Left ventricle myocardium superior (tissue), 1 donor: ENCODE measurements at places on chromosomes 4 and X.
A peak's percentile ranks its signal among the peaks of the same experiment; 100 is the strongest.

GRCh38 chrX:119468551-119469312 lies 488 bp downstream of the SLC25A5 start:
- peak; percentile 95 for DNase-seq

DNA sequence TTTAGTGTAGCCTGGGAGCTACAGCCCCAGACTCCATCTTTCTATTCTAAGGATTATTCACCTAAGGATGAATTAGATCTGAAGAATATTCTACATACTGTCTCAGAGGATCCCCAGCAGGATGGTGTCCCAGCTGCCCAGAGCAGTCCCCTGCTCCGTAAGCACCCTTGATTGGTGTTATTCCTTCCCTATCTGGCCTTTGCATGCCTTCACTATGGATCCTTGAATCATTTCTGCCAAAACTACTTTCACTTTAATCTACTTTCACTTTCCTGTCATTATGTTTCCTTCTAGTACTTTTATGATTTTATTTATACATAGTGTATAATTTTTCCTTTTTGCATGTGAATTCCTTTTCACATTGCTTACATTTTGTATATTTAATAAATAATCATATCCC lies 39.2 kb downstream of the ARHGAP24 start:
- no peak for DNase-seq

DNA sequence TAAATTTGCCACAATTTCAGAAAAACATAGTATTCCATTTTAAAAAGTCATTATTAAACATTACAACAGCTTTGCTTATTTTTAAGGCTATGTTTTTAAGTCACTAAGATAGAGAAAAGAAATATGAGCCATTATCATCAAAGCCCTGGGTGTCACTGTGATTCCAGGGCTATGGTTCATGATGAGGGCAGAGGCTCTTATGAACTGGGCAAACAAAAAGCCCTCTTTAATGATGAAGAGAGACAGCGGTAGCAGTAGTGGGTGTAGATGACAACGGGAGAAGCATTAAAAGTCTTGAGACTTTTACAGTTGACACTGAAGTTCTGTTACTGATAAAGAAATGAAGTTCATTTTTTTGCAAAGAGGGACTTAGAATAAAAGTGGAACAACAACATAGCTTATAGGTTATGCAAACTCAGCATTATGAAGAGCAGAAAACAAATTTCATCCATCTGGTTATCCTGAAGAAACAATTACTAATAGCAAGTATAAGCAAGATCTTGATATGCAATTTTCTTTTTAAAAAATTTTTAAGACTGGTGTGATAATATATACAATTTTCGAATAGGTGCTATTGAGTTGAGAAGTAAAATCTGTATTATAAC lies 202.7 kb upstream of the ETNPPL start:
- no peak for DNase-seq

DNA sequence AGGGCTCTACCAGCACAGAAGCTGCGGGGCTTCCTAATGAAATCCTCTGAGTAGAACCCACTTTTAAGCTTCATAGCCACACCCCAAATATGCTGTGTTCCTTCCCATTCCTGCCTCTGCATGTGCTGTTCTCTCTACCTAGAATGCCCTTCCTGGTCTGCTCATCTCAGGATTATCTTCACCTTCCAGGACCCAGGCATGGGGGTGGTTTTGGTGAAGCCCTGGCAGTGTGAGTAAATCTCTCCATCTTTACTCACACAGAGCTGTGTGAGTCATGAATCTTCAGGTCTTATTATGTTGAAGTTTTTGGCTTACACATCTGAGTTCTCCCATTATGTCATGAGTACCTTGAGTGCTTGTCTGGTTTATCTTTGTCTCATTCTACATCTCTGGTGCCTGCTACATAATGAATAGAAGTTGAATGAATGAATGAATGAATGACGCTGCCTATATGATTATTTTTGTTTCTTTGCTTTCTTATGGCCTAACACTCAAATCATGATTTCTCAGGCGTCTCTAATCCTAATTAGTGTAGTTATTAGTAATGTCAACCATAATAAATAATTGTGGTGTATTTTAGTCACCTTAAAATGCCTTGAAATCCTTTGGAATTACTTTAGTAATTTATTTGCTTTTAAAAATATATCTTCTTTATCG lies 41.9 kb downstream of the HADH start:
- DNase-seq = no peak

DNA sequence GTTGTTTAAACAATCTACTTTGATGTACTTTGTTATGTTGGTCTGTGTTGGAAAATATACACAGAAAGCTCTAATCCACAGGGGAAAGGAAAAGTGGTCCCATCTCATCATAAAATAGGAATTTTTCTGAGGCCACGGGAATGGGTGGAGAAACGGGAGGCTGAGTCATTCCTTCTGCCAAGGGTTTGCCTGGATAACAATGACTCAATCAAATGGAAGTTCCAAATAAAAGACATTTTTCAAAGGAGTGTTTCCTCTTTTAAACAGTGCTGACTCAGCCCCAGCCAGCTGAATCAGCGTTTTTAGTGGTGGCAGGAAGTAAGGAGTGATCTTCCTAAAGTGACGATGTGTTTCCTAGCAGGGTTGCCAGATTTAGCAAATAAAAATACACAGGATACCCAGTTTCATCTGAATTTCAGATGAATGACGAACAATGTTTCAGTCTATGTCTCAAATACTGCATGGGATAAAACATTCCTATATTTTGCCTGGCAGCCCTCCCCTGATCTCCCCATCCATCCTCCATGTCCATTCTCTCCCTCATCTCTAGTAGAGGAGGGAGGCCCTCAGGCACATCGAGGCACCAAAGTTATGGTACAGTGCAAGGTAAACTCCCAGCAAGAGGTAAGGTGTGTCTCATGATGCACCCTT lies 345.4 kb upstream of the GATB start:
- DNase-seq = peak; percentile 62

DNA sequence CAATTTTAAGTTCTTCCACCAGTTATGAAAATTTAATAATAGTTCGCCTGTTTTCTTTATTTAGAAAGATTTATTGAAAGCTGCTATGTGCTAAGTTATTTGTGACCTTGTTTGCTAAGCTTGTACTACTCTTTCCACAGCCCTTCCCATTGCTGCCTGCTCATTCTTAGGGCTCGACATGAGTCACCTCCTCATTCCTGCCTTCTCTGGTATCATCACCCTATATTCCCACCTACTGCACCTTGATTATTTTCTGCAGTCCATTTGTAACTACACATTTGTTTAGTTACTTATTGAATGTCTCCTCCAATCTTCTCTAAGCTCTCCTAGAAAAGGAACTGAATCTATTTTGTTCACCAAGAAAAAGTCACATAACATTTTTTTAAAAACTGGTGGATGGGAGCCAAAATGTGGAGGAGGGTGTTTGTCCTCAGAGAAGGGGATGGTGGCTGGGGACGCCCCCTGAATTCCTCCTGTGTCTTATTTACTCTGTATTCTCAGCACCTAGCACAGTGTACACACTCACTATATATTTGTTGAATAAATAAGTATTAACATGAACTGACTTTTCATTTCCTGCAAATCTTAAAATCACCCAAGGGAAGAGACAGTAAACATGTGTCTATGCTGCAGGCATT lies 3.7 kb upstream of the RAB9A start:
- no peak for DNase-seq

DNA sequence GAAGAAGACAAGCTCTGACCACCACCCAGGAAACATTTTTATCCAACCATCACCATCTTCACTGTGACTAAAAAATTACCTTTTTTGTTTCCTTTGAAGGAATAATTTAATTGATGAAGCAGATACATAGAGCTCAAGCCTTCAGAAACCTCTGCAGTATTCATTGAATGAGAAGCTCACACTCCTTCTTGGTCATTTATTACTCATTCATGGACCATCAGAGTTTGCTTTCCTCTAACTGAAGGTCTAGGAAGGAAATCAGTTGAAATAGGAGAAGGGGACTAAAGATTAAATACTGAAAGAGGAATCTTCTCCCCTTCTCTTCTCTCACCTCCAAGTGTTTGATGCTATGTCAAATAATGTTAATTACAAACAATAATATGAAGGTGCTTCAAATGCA lies 290.6 kb upstream of the KLF3 start:
- no peak for DNase-seq

GRCh38 chr4:81652069-81652478 lies 180.4 kb upstream of the RASGEF1B start:
- DNase-seq = no peak

- DNase-seq = no peak
Observed at GRCh38 chr4:7255488-7255881, 63.1 kb downstream of the SORCS2 start.

- DNase-seq = no peak
Observed at GRCh38 chrX:57282568-57282967, 3.9 kb upstream of the FAAH2 start.

- DNase-seq = no peak
Observed at GRCh38 chr4:108037884-108038283, 48.2 kb downstream of the HADH start.

DNA sequence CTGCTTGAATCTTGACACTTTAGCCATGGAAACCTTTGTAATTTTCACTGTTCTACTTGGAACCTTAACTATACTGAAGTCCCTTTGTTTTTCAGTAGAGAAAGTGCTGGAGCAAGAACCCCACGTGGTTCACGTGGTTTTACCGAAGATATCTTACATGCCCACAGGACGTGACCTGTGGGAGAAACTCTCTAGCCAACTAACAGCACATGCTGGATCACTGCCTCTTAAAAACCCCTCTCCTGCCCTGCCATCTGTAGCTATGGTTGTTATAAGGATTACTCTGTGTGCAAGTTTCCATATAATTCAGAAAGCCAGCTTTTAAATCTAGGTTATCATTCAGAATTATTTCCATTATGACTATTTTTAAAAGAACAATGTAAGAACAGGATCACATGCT lies 30.2 kb downstream of the SPANXD start:
- no peak for DNase-seq

GRCh38 chr4:6267573-6267972 lies 2.1 kb upstream of the WFS1 start:
- DNase-seq = no peak

- no peak for DNase-seq
Observed at GRCh38 chrX:29542152-29542551, 673.2 kb upstream of the MAGEB2 start.

- DNase-seq = no peak
Observed at GRCh38 chrX:95764972-95765451, 919.6 kb upstream of the DIAPH2 start.

- DNase-seq = no peak
Observed at GRCh38 chr4:109026588-109026987, 263.7 kb upstream of the ETNPPL start.

GRCh38 chr4:80240976-80241375 lies 25.5 kb upstream of the FGF5 start:
- no peak for DNase-seq

DNA sequence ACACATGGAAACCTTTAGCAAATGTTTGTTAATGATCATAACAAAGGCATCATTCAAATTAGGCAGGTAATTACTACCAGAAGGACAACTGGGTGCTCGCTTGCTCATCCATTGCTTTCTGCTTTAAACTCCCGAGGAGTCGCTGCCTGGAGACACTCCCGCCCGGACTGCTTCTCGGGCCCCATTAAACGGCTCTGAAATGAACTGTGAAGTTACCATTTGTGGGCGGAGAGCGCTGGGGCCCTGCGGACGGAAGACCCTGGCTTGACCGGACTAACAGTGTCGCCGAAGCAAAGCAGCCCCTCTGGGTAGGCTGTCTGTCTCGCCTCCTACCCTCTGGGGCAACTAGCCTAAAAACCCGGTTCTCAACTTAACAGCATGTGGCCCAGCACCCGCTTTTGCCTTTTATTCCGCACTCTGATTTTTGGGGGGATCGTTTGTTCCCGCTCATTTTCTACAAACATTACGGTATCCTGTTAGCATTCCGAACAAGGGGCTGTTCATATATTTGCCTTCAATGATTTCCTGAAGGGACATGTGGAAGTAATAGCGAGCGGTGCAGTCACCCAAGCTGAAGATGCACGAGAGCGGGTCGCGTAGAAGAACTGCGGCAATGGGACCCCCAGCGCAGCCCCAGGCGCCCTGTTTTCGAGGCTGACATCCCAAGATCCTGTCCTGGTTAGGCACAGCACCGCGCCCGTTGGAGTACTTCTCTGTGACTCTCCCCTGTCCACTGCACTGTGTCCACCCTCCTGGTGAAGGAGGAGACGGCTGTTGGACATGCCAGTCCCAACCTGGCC lies 1.6 kb upstream of the PDGFRA start:
- peak; percentile 31 for DNase-seq

GRCh38 chr4:74618659-74619058 lies 173.7 kb downstream of the AREG start:
- DNase-seq = no peak

DNA sequence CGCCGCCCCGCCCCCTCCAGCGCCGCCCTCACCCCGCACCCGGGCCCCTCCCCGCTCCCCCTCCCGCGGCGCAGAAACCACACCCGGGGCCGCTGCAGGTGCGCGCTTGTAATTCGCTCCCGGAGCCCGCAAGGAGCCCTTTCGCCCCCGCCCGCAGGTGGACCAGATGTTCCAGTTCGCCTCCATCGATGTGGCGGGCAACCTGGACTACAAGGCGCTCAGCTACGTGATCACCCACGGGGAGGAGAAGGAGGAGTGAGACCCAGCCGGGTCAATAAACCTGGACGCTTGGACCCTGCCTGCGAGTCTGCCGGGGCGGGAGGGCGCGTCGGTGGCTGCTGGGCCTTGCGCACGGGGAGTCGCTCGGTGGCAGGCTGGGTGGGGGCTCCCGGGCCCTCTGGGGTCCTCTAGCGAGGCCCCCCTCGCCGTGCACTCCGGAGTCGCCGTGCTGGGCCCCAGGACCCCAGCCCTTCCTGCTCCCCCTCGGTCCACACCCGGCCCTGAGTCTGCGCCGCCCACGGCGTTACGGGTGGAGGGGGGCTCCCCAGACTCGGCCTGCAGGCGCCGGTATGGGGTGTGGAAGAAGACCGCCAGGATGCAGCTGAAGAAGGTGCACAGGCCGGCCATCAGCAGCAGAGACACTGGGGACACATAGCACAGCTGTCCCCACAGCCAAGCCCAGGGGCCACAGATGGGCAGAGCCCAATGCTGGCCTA lies 7.1 kb downstream of the SLC49A3 start:
- peak; percentile 59 for DNase-seq

DNA sequence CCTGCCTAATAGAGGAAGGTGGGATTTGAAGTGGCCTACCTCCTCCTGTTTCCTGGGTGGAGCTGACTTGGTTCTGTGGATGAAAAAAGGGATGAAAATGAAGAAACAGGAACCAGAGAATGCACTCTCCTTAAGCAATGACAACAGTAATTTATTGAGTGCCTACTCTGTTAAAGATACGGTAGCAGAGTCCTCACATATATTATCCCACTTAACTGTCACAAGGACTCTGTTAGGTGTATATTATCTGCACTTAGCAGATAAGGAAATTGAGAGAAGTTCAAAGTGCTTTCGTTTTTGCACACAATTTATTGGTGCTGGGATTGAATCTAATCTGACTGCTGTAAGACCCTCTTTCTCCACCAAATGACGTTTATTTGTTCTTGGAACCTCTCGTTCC lies 301.2 kb downstream of the PACRGL start:
- DNase-seq = no peak

DNA sequence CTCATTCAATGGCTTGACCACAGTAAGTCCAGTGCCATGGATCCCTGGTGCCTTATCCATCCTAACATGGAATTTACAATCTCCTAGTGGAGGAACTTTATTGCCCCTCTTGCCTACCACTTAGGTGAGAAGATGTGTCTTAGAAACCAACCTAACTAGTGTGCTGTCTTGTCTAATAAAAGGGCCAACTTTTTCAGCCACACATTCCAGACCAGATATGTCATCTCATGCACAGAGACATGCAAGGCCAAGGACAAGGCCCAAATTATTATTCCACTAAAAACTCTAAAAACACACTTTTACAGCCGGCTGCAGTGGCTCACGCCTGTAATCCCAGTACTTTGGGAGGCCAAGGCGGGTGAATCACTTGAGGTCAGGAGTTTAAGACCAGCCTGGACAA lies 10.6 kb upstream of the PRDX4 start:
- DNase-seq = no peak
